Stromal cell of bone marrow (primary cell): ENCODE measurements at places on chromosomes 1 and 21.

DNA sequence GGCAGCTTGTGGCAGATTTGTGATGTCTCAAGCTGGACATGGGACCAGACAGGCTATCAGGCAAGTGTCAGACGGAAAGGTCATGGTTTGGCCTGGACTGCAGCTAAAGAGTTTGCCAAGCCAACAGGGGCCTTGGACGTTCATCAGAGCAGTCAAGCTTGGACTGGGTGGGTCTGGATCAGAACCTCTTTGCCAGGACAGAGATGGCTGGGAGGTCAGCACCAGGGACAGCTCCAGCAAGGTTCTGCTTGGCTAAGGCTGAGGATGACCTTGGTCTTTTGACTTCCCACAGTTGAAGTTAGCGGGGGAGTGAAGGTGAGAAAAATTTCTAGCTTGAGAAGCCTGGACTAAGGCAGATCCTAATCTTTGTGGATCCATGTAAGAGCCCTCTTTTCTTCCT lies 68.1 kb downstream of the GRIK3 start:
- no peak for DNase-seq

DNA sequence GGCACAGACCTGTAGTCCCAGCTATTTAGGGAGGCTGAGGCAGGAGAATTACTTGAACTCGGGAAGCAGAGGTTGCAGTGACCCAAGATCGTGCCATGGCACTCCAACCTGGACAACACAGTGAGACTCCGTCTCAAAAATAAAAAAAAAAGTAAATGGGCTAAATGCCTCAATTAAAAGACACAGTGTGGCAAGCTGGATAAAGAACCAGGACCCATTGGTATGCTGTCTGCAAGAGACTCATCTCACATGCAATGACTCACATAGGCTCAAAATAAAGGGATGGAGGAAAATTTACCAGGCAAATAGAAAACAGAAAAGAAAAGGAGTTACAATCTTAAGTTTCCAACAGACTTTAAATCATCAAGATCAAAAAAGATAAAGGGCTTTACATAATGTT lies 40.3 kb downstream of the ACBD6 start:
- DNase-seq, result no peak

- DNase-seq, result peak; percentile 72
These were observed at the start of gene PM20D1 for GRCh38 chr1:205849619-205850355. TSS of gene PM20D1 (minus strand) at chr1:205850132. CDS start at chr1:205850072, 60 bp downstream.

DNA sequence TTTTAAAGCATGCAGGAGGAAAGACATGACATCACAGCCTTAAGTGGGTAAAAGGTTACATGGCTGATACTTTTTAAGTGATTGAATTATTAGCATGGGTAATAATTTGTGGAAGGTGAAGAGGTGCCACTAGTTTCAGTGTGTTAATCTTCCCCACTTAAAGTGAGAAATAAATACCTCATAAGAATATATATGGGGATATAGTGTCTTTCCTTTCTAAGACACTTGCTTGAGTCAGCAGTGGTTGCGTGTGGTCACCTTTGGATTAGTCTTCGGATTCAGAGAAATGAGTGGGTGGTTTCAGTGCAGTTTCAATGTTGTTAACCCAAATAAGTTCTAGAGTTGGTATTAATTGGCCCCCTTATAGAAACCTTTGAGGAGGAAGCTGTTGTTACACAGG lies 94.1 kb downstream of the ADGRL2 start:
- no peak for DNase-seq

DNA sequence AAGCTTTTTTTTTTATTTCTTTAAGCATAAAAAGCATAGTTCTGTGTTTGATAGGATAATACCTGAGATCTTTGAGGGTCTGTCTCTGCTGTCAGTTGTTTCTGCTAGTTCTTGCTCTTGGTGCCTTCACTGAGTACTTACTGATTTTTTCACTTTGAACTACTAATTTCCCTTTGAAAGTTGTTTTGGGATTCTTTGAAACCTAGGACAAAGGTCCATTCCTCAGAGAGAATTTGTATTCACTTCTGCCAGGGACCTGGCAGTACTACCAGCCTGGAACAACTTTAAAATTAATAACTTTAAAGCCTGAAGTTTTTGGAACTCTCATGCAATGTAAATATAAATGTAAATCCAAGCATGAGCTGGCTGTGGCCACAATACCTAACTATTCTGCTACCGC lies 190.1 kb downstream of the TM2D1 start:
- no peak for DNase-seq

DNA sequence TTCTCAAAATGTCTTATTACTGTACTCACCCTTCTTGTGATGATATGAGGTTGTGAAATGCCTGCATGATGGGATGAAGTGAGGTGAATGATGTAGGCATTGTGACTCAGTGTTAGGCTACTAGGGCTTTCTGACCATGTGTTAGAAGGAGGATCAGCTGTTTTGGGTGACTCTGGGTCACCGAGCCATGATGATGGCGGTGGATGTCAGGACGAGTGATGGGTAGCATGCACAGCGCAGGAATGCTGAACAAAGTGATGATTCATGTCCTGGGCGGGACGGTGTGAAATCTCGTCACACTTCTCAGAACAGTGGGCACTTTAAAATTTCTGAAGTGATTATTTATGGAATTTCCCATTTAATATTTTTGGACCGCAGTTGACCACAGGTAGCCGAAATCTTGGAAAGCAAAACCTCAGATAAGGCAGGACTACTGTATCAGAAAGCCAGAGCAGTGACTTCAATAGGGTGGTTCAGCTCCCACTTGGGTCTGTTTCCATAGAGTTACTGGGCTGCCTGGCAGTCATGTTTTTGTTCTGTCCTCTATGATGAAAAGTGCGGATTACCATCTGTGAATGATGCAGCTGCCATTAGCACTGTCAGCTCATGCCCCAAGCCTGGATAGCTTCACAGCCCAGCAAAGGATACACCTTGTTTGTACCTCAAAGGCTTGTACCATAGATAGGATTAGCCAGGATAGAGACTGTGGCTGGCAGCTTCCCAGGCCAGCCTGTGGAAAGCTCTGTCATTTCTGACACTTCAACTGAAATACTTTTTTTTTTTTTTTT lies 26.6 kb downstream of the IL6R start:
- DNase-seq, result peak; percentile 95

DNA sequence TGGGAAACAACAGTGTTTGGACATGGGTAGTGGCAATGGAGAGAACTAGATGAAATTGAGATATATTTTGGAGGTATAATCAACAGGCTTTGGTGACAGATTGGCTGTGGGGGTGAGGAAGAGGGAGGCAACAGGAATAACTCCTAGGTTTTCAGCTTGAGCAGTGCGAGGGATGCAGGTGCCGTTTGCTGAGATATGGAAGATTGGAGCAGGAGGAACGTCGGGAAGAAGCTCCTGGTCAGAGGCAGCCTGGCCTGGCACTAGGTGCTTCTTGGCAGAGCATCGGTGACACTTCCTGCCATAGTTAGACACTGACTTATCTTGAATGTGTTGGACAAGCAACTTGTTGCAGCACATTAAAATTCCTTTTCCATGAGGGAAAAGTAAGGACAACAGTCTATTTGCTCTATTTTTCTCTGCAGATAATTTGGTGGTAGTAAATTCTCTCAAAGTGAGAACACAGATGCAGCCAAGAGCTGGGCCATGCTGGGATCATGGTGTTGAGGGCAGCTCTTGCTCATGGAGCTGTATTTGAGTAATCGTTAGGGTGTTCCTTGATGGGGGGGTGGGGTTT lies 21.5 kb upstream of the MYSM1 start:
- DNase-seq, result no peak

GRCh38 chr1:159120317-159120716 lies 43.8 kb upstream of the AIM2 start:
- no peak for DNase-seq

DNA sequence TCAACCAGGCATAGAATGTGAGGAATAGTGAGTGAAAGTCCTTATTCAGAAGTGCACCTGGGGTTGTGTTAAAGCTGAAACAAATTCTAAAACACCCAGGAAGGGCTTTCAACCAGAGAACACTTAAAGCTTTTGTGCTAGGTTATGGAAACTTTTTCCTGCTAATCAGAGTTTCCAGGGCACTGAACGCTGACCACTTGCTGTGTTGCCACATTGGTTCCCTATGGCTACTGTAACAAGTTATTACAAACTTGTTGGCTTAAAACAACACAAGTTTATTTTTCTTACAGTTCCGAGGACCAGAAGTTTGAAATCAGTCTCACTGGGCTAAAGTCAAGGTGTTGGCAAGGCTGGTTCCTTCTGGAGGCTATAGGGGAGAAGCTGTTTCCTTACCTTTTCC lies 300.6 kb downstream of the HHAT start:
- no peak for DNase-seq

- no peak for DNase-seq
These were observed 65.1 kb downstream of the TCP10L start for GRCh38 chr21:32519945-32520874.

DNA sequence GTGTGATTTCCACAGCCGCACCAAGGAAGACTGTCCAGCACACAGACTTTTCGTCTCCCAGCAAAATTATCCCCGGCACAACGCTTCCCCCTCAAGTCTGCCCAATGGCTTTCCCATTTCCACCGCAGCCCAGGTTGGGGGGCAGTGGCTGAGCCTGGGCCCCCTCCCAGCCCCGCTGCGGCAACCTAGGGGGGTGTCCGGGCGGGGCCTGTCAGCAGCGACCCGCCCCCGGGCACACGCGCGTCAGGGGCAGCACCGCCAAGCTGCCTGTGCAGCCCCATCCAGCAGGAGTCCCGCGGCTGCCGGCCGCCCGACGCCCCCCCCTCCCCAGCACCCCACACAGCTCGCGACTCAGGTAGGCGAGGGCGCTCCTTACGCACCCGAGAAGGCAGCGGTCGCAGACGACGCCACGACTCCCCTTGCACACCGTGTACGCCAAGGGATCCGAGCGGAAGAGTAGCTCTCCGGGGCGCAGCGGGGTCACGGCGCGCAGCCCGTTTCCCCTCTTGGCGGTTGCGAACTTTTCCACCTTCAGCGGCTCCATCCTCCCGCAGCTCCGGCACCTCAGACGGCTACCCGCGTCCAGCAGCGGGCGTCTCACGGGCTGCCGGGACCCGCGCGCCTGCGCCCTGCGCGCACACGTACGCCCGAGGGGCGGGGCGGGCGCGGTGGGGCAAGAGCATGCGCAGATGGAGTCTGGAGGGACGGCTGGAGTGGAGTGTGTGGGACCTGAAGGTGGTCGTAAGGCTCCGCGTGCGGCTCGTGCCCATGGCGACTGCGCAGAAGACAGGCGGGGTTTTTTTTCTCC lies at the start of gene SMYD3:
SMYD3 (minus strand) TSS at position 606 of the 808 bp plus-strand sequence.
- peak; percentile 50 for DNase-seq

DNA sequence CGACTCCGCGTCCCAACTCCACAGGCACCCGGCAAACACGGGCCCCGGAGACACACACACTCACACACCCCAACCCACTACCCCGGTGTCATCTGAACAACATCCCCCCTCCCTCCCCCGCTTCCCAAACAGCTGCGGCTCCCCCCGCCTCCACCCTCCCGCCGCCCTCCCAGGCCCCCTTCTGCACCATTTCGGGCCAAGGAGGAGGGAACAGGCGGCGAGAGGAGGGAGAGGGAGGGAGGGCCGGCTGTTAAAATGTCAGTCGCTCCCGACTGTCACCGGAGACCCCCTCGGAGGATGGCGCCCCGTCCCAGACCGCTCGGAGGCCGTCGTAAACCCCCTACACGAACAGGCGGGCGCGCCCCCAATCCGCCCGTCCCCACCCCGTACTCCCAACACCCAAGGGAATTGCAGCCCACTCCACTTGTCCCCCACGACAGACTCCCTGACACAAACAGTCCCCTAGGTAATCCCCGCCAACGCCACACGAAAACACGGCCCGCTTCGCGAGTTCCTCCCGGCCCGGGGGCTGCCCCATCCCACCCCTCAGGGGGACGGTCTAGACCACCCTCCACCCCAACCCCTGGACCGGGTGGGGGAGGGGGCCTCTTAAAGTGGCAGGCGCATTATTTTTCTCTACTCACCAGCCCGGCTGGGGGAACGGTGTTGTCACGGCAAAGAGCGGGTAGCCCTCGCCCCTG lies 583 bp downstream of the MEF2D start:
- no peak for DNase-seq

DNA sequence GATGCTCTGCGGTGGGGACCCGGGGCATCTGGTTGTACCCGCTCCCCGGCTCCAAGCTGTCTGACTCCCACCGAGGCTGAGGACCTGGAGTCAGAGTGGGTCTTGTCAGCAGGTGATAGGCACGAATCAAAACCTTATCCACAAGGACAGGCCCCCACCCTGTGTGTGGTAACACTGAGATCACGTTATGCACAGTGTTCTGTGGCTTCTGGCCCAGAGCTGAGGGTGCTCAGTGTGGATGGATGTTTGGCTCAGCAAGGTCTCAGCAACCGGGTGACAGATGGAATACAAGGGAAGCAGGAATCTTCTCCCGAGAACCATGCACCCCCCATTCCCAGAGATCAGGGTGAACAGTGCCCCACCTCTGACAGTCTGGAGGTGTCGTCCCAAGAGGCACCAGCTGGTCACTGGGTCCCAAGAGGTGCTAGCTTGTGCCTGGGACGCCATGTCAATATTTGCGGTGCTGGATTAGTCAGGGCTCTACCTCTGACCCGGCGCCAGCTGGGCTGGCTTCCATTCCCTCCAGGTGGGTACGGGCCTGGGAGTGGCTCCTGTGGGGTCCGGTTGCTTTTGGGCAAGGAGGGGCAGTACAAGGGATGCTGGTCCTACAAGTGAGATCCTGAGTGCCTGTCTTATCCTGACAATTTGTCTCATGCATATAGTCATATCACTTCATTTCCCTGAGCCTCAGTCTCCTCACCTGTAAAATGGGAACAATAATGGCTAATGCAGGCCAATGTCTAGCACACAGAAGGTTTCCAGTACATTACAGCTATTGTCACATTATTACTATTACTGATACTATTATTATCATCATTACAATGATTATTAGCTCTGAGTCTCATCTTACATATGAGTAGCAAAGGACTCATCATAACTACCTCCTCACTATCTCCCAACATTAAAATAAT lies 957 bp downstream of the CAPN9 start:
- DNase-seq, result no peak

- DNase-seq, result no peak
These were observed 2.5 kb downstream of the FNDC10 start for GRCh38 chr1:1597275-1597930.

DNA sequence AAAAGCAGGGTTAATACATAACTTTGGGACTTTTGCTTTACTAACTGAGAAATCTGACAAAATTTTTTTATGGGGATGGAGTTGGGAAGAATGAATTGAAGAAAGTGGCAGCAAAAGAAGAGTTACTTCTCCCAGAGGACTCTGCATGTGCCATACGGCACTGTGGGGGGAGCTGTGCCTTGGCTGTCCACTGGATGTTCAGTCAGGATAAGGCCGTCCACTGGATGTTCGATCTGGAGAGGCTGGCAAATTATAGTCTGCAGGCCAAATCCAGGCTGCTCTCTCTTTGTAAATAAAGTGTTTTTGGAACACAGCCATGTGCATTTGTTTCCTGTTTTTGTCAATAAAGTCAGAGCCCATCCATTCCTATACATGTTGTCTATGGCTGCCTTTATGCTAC lies 4.5 kb upstream of the MAP3K7CL start:
- DNase-seq, result no peak

DNA sequence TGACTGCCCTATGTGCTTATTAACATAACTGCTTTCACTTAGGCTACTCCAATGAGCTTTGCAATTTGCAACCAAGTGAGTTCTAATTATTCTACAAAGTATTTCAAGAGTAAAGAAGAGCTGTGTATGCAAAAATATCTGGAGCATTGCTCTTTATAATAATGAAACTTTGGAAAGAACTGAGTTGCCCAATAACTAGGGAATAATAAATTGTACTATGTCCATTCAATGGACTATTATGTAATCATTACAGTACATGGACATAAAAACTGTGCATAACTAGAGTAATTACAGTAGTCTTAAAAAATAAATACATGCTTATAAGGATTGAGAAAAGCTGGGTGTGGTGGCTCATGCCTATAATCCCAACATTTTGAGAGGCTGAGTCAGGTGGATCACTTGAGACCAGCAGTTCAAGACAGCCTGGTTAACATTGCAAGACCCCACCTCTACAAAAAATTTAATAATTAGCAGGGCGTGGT lies 70.3 kb upstream of the JAK1 start:
- DNase-seq, result no peak
